ENCODE measurements at places on chromosomes 5 and 9. TPM values are rescaled to one million over a fixed set of nuclear protein-coding genes. Genes with fewer than 3 reads are reported as not detected.

ARL14EPL gene
- total RNA-seq: 0.37 TPM

SLC35D2 gene
- total RNA-seq: 51.3 TPM

LIFR gene
- total RNA-seq: 8.9 TPM

CTXN3 gene
- not detected for total RNA-seq

PRSS3 gene
- total RNA-seq: 3.1 TPM

CEL gene
- 0.17 TPM for total RNA-seq

SLC6A19 gene
- not detected for total RNA-seq

MAP1B gene
- total RNA-seq: 200 TPM

AIF1L gene
- 1.4 TPM for total RNA-seq

BTNL3 gene
- not detected for total RNA-seq

MLANA gene
- not detected for total RNA-seq
